ENCODE measurements at places on chromosomes 1 and 21. TPM values are rescaled to one million over a fixed set of nuclear protein-coding genes. Genes with fewer than 3 reads are reported as not detected.

LYPD8 gene
- not detected for polyA plus RNA-seq

DNA sequence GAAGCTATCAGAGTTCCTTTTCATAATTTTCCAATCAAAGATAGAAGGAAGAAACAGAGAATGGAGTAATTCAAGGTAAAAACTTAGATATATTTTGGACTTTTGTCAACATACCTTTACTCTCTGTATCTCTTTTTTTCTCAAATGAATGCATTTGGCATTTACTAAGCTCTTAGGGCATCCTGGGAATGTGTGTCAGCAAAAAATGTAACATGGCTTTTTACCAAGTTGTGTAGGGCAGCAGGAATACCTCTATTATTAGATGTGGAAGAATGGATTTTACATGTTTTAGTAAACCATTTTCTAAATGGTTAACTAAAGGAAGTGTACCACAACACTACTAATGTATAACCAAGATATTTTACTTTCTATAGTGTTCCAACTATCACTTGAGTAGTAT is 4.2 kb upstream of the COL11A1 start:
- DNase-seq: no peak

DNA sequence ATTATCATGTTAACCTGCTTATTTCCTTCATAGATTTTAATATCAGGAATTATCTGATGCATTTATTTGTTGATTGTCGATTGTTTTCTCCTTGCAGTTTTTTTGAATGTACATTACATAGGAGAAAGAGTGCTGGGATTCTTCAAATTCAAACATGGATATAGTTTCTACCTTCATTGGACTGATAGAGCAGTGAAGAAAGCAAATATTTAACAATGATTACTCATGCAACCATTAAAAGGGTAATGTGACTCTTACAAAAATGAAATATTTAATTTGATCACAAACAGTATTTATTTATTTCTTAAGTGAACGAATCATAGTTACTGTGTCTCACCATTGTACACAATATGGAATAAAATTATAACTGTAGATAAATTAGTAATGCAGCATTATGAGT is 350.9 kb downstream of the BRINP3 start:
- no peak for DNase-seq

- no peak for DNase-seq
These were observed 95.6 kb upstream of the CACNA1E start for GRCh38 chr1:181387702-181388101.

- no peak for DNase-seq
These were observed 225.2 kb downstream of the LTN1 start for GRCh38 chr21:28767523-28767922.

DNA sequence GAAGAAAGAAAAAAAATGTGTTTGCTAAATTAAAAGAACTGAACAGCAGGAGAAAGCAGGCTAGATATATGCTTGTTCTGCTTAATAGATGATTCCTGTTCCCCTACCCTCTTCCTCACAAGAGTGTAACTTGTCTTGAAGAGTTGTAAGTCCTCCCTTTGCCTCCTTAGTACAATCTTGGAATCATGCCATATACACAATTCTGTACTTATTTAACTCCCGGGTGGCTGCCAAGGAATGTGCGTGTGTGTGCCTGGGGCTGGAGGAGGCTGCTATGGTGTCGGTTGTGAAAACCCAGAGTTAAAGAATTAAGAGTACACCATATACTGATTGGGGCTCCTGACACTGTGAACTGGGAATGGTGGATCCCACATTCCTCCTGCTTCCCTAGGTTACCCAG is 194.2 kb downstream of the SIPA1L2 start:
- no peak for DNase-seq

DNA sequence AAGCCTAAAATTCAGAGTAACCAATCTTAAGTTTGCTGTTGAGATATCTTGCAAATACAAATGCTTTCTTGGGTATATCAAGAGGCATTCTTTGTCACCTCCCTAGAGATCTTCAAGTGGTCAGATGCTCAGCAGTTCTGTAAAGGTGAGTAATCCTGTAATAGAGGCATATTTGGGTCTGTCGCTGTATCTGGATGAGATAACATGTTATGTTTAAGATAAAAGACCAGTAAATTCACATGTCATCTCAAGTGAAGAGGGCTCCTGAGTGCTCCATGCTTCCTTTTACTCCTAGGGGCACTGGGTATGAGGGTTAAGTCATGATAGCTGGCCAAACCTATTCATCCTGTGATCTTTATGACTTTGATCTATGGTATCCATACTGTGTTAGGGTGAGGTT is 7.5 kb downstream of the CR2 start:
- DNase-seq: no peak

DNA sequence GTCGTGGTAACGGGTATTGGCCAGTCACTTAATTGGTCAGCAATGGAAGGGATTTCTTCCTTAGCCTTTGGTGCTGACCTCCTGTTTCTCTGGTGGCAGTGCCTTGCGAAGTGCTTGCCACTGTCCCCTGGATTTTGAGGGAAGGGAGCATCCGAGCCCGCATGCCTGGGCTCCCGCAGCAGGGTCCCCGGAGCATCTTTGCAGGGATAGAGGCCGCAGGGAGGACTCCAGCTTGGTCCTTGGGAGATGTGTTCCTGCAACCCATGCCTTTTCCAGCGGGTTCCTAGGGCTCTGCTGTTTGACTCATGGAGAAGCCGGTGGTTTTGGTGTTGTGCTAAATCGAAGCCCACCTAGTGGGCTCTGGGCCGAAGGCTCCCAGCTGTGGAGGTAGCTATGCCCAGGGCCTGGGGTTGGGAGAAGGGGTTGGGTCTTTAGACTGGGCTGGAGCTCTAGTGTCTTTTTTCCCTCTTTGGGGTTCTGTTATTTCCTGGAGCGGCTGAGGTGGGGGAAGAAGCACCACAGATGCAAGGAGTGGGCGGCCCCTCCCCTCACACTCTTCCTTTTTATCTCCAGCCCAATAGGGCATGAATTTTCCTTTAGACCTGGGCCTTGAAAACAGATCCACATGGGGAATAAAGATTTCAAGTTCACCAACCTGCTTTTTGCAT is 39.0 kb downstream of the PIK3CD start:
- no peak for DNase-seq
